ENCODE measurements at places on chromosomes 1 and 21.

DNA sequence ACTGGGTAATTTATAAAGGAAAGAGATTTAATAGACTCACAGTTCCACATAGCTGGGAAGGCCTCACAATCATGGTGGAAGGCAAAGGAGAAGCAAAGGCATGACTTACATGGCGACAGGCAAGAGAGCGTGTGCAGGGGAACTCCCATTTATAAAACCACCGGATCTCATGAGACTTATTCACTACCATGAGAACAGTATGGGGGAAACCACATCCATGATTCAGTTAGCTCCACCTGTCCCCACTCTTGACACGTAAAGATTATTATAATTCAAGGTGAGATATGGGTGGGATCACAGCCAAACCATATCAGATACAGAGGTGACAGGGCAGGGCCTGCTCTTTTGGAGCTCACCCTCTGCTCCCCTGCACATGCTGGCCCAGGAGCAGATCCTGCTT lies 31.4 kb upstream of the TMEM61 start:
- DNase-seq: no peak

- no peak for DNase-seq
Measured at GRCh38 chr1:234262754-234263105, 110.5 kb upstream of the COA6 start.

- DNase-seq: no peak
Measured at GRCh38 chr1:45924736-45925135, 121.3 kb downstream of the MAST2 start.

DNA sequence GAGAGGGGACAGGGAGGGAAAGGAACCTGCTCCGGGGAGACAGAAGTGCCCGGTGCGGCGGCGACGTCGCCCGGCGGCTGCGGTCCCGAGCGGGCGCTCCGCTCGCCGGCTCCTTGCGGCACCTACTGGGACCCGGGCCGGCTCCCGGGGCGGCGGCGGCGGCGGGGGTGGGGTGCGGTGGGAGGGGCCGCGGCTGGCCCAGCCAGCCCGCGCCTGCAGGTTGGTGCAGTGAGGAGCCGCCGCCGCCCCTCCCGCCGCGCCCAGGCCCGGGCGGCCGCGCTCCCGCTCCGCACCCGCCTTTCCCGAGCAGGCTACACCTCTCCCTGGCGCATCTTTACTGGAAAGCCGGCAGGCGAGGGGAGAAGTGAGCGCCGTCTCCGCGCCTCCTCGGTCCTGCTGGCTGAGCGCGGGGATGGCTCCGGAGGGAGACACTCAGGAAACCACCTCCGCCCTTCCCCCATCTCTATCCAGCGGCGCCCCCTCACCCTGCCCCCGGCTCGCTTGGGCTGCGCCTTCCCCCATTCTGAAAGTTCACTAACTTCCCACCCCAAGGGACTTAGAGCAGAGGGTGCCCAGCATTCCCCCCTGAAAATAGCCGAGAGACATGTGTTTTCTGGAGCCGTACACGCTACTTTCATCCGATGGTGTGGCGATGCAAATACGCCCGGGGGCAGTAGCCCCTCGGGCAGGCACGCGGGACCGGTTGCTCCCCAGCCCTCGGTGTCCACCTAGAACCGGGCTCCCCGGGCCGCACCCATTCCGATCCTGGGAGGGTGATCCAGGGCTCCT lies at the start of gene PLD5:
PLD5 (minus strand) TSS at position 127 of the 789 bp plus-strand sequence.
- no peak for DNase-seq

- no peak for DNase-seq
Measured at GRCh38 chr1:95467036-95467435, 233.0 kb downstream of the RWDD3 start.

DNA sequence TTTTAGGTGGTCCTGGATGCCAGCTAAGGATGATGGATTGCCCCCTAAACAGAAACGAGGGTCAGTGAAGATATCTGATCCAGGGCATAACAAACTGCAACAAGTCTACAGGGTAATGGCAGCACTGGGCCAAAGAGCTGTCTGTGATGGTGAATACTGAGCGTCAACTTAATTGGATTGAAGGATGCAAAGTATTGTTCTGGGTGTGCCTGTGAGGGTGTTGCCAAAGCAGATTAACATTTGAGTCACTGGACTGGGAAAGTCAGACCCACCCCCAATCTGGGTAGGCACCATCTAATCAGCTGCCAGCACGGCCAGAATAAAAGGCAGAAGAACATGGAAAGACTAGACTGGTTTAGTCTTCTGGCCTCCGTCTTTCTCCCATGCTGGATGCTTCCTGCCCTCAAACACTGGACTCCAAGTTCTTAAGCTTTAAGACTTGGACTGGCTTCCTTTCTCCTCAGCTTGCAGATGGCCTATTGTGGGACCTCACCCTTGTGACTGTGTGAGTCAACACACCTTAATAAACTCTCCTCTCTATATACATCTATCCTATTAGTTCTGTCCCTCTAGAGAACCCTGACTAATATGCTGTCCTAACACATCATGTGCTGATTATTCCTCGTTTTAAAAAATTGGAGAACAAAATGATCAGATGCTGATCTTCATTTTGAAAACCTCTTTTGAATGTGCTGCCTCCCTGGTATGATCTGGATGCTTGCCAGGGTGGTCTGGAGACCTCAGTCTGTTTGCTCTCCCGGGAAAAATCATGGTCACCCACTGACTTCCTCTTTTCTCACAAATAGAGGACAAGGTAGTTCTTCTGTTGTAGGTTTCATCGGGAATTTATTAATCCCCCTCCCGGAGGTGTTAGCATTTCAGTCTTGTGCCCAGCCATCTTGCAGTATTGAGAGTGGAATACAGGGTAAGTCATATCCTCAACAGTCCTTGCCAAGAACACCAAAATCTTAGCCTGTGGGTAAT lies 234.7 kb downstream of the SETD4 start:
- no peak for DNase-seq

DNA sequence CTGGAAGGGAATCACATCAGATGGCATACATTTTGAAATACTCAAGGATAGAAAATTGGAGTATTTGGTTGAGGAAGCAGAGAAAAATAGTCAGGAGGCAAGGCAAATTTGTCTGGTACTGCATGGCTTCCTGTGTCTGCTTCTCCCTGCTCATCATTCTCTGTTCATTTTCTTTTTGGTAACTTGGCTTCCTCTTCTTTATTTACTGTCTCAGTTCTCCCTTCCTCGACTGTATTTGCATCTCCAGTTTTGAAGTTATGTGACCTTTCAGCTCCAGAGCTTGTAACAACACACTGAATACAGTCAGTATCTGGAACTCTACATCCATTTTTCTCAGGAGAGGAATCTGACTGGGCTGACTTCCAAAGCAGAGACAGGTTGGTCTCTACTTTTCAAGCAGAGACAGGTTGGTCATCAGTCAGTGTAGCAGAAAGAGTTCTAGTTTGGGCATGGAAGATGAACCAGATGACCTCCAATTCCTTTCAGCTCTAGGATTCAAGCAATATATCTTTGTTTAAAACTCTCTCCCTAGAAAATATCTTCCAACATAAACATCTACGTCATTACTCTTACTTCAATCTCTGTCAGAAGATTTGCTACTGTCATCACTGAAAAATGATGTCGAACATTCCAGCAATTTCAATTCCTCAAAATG lies 571.2 kb downstream of the ADGRL2 start:
- DNase-seq: no peak

- no peak for DNase-seq
Measured at GRCh38 chr1:174480324-174480723, 32.6 kb downstream of the GPR52 start.

GRCh38 chr1:110829955-110830553 lies 42.9 kb upstream of the CD53 start:
- no peak for DNase-seq

GRCh38 chr1:247638011-247638410 lies 32.6 kb downstream of the OR2G3 start:
- DNase-seq: no peak

DNA sequence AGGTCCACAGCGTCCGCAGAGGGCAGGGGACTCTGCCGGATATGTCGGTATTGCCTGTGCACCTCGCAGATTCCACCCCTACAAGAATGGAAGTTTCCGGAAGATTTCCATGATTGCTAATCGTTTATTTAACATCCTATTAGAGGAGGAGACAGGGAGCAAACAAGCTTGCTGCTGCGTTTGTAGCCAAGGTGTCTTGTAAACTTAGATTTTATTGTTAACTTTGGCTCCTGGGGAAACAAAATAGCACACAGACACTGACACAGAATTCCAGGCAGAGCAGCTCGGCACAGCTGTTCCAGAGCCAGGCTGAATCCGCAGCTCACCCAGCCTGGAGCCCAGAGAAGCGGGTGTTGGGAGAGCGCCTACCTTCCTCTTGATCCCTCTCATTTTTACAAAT lies 75.7 kb downstream of the AJAP1 start:
- no peak for DNase-seq

- DNase-seq: no peak
Measured at GRCh38 chr1:156666862-156667609, 10.2 kb downstream of the NES start.
